Urinary bladder (tissue), 4 donors: ENCODE measurements at places on chromosomes 1 and 21. TPM values are rescaled to one million over a fixed set of nuclear protein-coding genes. Genes with fewer than 3 reads are reported as not detected.

DNA sequence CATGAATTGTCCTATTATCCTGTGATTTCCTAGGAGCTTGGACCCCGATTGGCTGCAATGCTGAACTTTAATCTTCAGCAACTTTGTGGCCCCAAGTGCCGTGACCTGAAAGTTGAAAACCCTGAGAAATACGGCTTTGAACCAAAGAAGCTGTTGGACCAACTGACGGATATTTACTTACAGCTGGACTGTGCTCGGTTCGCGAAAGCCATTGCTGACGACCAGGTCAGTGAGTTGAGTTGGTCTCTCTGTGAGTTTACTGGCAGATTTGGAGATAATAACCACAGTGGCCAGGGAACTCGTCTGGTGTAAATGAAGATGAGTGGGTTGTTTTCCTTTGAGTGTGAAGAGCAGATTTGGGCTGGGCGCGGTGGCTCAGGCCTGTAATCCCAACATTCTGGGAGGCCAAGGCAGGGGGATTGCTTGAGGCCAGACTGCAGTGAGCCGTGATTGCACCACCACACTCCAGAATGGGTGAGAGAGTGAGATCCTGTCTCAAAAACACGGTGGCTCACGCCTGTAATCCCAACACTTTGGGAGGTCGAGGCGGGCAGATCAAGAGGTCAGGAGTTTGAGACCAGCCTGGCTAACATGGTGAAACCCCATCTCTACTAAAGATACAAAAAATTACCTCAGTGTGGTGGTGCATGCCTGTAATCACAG lies 39.1 kb upstream of the KIF1B start:
- DNase-seq = no peak

GRCh38 chr1:91883470-91883869 lies 2.5 kb downstream of the TGFBR3 start:
- DNase-seq = no peak

- DNase-seq = no peak
Measured at GRCh38 chr1:100239961-100240360, 9.7 kb downstream of the DBT start.

Gene RAB7B
- 11.5 TPM for total RNA-seq
